ENCODE measurements at places on chromosomes 1 and 21.
A peak's percentile ranks its signal among the peaks of the same experiment; 100 is the strongest.

GRCh38 chr1:4149281-4149680, 249.2 kb upstream of the C1orf174 start:
- no peak for DNase-seq

DNA sequence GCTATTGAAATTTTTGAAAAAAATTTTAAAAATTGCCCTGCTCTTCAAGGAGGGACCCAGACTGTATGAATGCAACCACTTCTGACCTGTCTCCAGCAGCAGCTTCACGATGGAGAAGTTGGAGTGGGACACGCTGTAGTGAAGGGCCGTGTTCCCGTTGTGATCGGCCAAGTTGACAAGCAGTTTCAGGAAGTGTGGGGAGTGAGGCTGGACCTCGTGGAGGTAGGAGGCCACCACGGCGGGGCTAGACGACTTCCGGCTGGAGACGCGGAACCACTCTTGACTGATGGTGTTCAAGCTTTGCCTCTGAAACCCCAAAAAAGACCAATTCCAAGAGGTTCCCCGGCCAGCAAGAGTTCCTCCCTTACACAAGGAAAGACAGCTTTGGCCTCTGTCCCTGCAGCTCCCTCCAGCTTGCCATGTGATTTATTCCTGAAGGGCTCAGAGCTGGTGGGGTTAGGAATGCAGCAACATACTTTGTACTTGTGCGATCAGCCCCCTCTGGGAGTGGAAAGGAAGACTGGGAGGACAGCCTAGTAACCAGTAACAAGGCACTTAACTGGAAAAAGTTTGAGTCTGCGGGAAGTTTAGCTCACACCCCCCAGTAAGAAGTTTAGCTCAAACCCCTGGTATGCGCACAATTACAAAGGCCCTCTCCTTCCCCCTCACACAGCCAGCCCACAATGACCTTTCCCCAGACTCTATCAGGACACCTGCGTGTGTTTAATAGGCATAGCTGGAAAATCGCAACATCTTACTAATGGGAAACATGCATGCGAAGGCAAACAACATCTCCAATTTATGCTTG, 56.0 kb downstream of the KANK4 start:
- DNase-seq, result no peak

GRCh38 chr1:86798608-86799291, 94.4 kb downstream of the SH3GLB1 start:
- DNase-seq, result no peak

DNA sequence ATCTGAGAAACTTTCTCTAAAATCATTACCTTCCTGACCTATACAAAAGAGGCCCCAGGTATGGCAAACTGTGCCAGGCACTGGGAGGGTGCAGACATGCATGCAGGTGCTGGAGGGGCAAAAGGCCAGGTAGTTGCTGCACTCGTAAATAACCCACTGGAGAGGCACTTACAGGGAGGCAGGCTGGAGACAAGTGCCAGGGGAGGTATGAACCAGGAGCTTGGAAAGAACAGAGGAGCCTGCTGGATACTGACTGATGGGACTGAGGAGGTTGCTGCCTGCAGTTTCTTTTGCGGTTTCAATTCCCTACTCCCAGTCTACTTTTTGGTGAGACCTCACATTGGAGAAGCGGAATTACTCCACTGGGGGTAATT, 113.9 kb downstream of the DSCAM start:
- DNase-seq, result no peak

DNA sequence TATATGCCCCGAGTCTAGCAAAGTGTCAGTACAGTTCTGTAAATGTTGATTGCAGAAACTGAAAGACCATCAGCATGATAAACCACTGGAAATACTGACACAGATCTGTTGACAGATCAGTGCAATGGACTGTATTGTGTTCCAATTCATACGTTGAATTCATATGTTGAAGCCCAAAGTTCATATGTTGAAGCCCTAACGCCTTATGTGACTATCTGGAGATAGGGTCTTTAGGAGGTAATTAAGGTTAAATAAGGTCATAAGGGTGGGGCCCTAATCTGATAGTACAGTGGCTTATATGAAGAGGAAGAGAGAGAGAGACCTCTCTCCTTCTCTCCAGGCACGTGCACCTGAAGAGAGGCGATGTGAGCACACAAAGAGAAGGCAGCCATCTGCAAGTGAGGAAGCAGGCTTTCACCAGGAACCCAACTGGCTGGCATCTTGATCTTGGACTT, 144.7 kb downstream of the MRPL39 start:
- no peak for DNase-seq

- no peak for DNase-seq
These were observed 142.9 kb upstream of the COL6A1 start for GRCh38 chr21:45838634-45839033.

GRCh38 chr1:8351693-8352470, 34.0 kb downstream of the SLC45A1 start:
- peak; percentile 45 for DNase-seq

DNA sequence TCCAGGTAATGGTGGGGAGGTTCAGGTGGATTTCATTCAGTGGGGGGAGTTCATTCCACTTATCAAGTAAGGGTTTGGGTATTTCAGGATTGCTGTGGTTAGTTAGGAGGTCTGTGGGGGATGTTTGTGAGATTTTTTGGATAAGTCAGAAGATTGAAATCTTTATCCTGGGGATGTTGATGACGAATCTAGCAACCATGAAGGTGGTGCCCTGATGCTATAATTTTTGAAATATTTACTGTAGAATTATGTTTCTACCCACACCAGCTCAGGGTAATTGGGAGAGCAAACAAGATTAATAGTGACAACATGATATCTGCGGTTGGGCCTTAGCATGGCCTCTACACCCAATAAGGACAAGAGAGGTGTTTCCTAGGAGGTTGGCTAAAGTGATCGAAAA, 28.3 kb downstream of the SUCO start:
- no peak for DNase-seq

GRCh38 chr1:156705918-156706656, 704 bp upstream of the CRABP2 start:
- DNase-seq, result peak; percentile 86

GRCh38 chr1:912740-913301, 10.9 kb upstream of the SAMD11 start:
- DNase-seq, result no peak

- no peak for DNase-seq
These were observed 34.0 kb downstream of the FH start for GRCh38 chr1:241485554-241485992.

GRCh38 chr1:82423174-82423815, 622.6 kb downstream of the ADGRL2 start:
- no peak for DNase-seq

DNA sequence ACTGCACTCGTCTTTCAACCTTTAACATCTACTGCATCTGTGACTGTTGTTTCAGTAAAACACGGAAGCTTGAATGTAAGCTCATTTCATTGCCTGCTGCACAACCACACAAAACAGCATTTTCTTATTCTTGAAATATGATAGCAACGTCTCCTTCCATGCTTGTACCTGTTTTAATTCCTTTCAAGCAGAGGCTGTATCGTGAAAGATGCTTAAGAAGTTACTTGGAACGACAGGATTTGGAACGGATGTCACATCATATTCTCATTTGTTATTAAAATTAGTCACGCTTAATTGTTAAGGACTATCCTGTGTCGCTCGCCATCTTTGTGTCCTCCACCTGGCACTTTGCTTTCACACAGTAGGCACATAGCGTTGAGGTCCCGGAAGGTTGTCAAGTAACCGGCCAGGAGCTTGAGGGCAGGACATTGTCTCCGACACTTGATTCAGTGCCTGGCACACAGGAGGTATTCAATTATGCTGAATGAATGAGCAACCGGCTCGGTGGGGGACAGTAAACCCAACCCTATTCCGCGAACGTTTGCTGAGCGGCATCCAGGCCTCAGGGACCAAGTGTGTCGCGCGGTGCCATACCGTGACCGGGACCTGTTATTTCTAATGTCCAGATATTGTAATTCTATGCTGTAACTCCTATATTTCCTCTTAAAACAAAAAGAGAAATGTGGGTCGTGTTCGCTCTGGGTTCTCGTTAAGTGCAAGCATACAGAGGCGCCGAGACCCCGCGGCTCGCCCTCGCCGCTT, 499 bp upstream of the SH3GLB1 start:
- DNase-seq, result peak; percentile 80

DNA sequence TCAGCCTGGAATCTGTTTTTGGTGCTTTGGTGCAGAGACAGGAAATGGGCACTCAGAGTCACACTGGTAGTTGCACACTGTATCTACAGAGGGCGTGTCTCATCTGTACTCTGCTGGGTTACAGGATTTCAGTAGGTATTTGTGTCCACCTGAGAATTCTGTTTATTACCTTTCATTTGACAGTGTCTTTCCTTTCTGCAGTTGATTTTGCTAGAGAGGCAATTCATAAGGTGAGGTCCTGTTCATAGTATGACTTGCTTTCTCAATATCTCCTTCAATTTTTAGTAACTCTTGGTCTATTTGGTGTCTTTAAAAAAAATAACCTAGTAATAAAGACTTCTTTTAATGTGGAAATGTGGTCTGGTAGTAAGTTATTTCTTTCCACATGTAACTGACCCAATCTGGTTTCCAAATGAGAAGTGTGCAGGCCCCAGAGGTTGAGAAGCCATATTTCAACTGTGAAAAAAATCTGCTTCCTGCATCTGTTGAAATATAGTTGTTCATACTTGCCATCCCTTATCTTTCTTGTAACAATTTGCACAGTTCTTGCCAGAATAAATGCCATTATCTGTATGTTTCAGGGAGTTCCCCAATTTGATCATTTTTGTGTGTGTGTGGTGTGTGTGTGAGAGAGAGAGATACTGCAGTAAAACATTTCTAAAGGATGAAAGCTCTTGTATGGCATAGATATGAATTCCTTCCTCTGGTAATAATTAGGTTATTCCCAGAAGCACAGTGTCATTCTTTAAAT, 78.4 kb upstream of the DNAJC6 start:
- DNase-seq, result no peak

DNA sequence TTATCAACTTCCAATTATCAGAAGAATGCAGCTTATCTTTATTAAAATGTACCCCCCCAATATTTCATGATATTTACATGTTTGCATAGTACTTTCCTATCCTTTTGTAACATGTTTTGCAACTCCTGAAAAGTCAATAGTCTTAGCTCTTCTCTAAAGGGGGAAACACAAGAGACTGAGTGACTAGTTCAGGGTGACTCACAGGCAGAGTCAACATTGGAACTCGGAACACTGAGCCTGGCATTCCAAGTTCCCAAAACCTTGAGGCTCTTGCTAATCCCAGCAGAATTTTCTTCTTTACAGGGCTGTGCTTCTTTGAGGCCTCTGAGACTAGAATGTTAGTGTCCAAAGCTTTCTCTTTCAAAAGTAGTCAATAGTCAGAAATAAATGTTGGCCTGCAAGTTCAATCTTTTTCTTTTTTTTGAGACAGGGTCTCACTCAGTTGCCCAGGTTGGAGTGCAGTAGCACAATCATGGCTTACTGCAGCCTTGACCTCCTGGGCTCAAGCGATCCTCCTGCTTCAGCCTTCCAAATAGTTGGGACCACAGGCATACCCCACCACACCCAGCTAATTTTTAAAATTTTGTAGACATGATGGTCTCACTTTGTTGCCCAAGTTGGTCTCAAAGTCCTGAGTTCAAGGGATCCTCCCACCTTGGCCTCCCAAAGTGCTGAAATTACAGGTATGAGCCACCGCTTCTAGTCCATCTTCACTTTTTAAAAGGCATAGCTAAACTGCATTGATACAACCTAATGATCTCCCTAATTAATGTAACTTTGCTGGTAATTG, 37.5 kb downstream of the ZNF281 start:
- no peak for DNase-seq

- DNase-seq, result no peak
These were observed 12.6 kb downstream of the KCND3 start for GRCh38 chr1:111976842-111977241.

- no peak for DNase-seq
These were observed 731.4 kb downstream of the LTN1 start for GRCh38 chr21:28261298-28261697.

DNA sequence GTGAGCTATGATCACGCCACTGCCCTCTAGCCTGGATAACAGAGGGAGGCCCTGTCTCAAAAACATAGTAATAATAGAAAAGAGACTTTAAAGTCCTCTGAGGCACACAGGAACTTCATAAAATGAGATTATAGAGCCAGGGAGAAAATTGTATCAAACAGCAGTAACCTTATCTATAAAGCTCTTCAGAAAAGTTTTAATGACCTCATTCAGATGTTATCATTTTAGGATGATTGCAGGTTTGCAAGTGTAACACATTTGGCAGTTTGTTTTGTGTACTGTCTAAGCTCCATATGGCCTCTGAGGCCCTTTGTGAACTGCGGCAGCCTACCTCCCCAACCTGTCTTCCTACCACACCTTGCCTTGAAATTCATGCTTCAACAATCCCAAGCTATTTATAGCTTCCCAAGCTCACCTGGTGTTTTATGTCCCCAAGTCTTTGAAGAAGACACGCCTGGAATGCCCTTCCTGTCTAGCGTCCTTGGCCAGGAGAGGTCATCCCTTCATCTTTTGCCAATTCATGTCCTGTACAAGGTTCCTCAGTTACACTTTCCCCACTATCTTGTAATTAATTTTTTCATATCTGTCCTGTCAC, 8.5 kb upstream of the AKNAD1 start:
- DNase-seq, result no peak

DNA sequence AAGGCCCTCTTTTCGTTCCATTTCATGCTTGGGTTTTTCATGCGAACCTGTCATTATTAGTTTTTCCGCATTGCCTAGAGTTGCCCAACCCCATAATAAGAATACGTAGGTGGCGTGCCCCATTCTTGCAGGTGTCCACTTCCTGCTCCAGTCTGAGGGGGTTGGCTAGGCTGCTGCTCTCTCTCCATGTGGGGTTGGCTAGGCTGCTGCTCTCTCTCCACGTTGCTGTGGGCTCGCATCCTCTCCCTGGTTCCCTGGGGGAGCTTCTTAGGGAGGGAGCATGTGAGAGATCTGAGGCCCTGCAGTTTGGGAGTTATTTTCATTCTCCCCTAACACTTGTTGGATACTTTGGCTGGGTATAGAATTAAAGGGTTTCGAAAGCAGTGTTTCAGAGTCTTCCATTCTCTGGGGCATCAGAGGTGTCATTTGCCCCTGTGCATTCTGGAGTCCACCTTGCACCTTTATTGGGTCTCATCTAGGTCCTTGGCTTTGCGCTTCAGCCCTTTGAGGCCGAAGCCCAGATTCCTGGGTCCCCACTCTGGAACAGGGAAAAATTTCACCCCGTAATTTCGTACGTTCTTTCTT, 8.6 kb downstream of the C1orf35 start:
- peak; percentile 17 for DNase-seq

- no peak for DNase-seq
These were observed 4.8 kb downstream of the PLA2G5 start for GRCh38 chr1:20074725-20075171.

DNA sequence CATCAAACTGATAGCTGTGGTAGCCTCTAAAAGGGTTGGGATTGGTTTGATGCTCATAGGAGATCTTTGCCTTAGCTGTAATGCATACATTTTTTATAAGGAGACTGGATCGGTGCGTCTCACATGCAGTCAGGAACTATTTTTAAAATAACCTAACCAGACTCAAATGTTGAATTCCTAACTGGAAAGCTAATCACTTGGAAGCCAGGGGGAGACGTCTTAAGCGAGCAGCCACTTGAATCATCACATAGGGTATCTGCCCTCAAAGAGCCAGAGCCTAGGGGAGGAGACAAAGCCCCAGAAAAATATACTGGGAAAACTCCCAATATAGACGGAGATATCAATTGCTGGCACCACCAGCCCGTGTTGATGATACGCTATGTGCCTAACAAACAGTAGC, 61.7 kb upstream of the PUM1 start:
- no peak for DNase-seq

- no peak for DNase-seq
These were observed 26.8 kb downstream of the PRDM15 start for GRCh38 chr21:41852151-41852928.

GRCh38 chr1:158185770-158186169, 5.1 kb downstream of the CD1D start:
- DNase-seq, result no peak

Data from activated T-cell treated with anti-CD3 and anti-CD28 coated beads, Interleukin-2, amount 50 U/mL, for 48 hours (primary cell).